ENCODE measurements at places on chromosomes 12 and 14. TPM values are rescaled to one million over a fixed set of nuclear protein-coding genes. Genes with fewer than 3 reads are reported as not detected.

The C14orf132 gene
- total RNA-seq, result 8.1 TPM

The POTEM gene
- not detected for total RNA-seq

The C12orf54 gene
- not detected for total RNA-seq

The CD4 gene
- 2.5 TPM for total RNA-seq

The GYS2 gene
- not detected for total RNA-seq

The MYF6 gene
- total RNA-seq, result 0.43 TPM

The CLEC2B gene
- 1.0 TPM for total RNA-seq

The CYP46A1 gene
- total RNA-seq, result 0.77 TPM

The PRB2 gene
- total RNA-seq, result not detected

The PTHLH gene
- not detected for total RNA-seq

The KLHL33 gene
- 0.22 TPM for total RNA-seq

The SDSL gene
- 3.1 TPM for total RNA-seq

The STAB2 gene
- total RNA-seq, result not detected

The VDR gene
- total RNA-seq, result 0.09 TPM

Measured in neural progenitor cell (in vitro differentiated cells).